ENCODE measurements at places on chromosomes 7 and 10. TPM values are rescaled to one million over a fixed set of nuclear protein-coding genes. Genes with fewer than 3 reads are reported as not detected.

- no peak for DNase-seq
Measured at GRCh38 chr10:4720463-4720862, 105.5 kb upstream of the AKR1E2 start.

Gene EN2
- not detected for total RNA-seq

Gene SYT15B
- total RNA-seq = 0.05 TPM

GRCh38 chr10:74910241-74910975 is 84.0 kb downstream of the KAT6B start:
- no peak for DNase-seq

Gene ABCF2
- 151 TPM for total RNA-seq

GRCh38 chr10:78292982-78293865 is 259.6 kb downstream of the RPS24 start:
- DNase-seq = no peak

Gene ZNF438
- 1.2 TPM for total RNA-seq

- no peak for DNase-seq
Measured at GRCh38 chr7:54596747-54597146, 54.6 kb downstream of the VSTM2A start.

Gene BAMBI
- total RNA-seq = 1.1 TPM

DNA sequence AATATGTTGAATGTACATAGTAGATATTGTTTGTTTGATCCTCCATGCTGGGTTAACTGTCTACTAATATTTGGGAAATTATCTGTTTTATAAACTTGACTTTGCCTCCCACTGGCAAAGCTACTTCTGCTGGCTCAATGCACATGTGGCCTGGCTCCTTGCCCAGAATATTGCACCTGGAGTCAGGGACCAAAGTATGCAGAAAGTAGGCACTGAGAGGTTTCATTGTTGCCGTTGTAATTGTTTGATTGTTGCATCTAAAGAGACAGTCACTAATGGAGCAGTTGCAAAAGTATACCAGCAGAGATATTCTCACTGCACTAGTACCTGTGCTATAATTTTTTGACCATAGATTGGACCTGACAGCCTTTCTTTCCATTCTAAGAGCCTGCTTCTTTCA is 137.8 kb upstream of the CNTNAP2 start:
- DNase-seq = no peak

GRCh38 chr10:100655326-100655759 is 90.0 kb upstream of the PAX2 start:
- DNase-seq = no peak

DNA sequence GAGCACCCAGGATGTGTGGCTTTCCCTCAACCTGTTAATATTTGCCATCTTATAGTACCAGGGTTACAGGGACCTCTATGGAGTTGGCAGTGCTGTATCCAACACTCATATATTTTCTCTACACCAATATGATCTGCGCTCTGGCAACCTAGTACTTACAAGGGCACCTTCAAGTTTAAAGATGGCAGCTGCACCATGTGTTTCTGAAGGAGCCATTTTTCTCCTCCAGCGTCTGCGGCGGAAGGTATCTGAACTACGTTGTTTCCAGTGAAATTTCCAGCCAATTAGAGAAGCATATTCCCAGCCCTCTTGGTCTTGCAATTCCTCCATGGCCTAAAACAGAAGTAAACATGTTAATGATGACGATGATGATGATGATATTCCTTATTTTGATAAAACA is 125.6 kb downstream of the MYOF start:
- DNase-seq = no peak

Gene ANXA7
- 182 TPM for total RNA-seq

GRCh38 chr10:29112827-29113615 is 175.8 kb upstream of the LYZL1 start:
- DNase-seq = no peak

DNA sequence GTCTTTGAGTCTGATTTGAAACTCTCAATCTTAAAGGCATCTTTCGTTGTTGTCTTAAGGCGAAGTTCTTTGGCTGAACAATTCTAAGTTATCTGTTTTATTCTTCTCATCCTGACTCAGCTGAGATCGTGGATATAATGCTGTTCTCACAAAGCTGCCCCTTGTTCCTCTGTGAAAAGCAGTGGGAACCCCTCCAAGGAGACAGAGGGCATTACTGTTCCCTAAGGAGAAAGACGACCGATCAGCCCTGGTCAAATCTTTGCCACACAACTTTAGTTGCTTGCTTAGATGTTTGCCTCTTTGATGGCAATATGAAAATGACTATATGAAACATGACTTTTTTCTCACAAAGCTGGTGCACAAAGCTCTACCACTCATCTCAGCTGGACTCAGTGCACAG is 1016.7 kb downstream of the REEP3 start:
- DNase-seq = no peak
